ENCODE measurements at places on chromosomes 6 and 20.

- no peak for DNase-seq
Observed at GRCh38 chr20:1891263-1892118, 3.7 kb upstream of the SIRPA start.

- no peak for DNase-seq
Observed at GRCh38 chr20:44360221-44360620, 4.7 kb downstream of the HNF4A start.

GRCh38 chr6:45386501-45386900, 8.8 kb upstream of the SUPT3H start:
- no peak for DNase-seq

DNA sequence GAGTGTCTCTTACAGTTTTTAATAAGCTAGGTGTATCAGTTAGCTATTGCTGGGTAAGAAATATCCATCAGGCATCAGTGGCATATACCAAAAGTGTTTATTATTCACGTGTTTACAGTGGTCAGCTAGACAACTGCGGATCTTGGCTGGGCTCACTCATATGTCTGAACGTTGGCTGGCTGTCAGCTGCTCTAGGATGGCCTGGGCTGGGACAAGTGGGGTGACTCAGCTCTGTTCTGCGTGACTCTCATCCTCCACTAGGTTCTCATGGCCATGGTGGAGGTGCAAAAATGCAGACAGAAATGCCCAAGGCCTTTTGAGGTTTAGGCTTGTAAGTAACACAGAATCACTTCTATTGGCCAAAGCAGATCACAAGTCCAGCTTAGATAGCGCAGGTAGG, 22.0 kb downstream of the ZNF341 start:
- no peak for DNase-seq

- no peak for DNase-seq
Observed at GRCh38 chr6:7249946-7250643, 62.9 kb downstream of the SSR1 start.

DNA sequence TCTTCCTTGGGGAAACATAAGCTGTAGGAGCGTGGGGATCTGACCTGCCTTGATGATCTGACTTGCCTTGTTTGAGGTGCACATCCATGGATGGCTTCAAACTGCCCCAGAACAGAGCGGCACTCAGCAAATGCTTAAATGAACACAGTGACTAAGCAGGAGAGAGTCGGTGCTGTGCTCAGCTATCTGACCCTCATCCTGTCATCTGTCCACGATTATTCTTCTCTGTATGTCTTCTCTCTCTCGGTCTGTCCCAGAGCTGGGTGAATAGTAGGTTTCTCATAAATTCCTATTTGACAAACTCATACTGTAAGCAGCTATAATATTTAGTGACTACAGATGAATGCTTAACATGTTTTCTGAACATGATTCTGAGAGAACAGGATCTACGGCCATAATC, 37.3 kb downstream of the TRAM2 start:
- no peak for DNase-seq

- peak; percentile 50 for DNase-seq
Observed at GRCh38 chr20:63224412-63225081, 8.6 kb upstream of the YTHDF1 start.

DNA sequence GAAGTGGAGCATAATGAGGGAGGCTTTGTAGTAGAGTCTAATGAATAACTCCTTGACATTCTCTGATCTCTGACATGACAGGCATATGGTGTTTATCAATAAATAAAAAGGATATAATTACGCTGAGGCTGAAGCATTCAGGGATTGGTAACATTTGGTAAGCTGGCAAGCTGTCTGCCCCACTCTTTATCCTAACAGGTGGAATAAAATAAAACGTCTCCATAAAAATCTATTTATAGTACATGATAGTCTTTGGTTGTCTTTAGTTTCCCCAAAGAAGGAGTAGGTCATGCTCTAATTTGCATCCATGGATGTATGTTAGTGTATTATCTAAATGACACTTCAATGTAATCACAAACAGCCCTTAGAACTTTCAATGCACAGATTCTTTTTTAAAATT, 30.9 kb upstream of the RBM24 start:
- DNase-seq, result no peak

DNA sequence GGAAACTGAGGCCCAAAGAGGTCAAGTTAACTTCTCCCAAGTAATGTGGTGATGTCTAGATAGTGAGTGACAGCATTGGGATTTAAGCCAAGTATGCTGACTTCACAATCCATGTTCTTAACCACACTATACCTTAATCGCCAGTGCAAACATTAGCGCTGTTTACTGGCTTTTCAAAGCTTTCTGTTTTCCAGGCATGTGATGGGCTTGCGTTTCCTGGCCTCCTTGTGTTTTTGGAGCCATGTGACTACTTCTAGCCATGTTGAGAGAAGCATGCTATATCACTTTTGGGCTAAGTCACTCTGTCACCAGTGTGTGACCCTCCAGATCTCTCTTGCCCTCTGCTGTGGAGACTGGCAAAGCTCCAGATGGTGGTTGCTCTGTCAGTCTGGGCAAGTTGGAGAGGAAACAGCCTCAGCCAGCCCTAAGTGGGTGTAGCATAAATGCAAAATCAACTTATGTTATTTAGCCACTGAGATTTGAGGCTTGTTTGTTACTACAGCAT, 76.9 kb downstream of the ANKRD6 start:
- DNase-seq, result no peak

DNA sequence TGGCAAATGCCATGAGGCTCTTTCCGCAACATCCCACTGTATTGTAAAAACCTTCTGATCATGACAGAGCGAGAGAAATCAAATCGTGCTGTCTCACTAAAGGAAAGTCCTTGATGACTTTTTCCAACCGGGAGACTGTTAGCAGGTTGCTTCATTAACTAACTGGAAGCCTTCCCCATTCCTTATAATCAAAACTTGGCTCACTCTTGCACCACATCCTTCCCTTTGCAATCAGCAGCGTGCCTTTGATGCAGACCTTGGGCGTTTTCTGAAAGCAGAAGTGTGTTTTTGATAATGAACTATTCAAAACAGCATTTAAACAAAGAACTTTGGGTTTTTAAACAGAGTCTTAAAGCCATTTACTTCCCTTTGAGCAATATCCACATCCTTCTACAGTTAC, 96.2 kb upstream of the CNR1 start:
- no peak for DNase-seq

- DNase-seq, result no peak
Observed at GRCh38 chr20:50691573-50692551, 520 bp upstream of the RIPOR3 start.

DNA sequence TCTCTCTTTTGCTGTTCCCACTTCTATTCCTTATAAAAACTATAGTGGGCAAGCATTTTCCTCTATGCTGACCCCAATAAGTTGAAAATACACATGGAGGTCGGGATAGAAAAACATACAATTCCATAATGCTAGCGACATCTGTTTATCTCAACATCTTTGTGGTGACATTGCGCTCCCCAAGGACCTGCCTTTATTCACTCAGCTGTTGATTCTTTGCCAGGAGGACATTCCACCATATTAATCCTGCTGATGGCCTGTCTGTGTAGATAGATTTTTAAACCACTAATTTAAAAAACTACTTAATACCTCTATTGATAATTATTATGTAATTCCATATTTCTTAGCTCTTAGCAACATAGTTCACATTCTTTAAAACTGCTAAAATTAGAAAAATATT, 555.3 kb upstream of the MAP3K7 start:
- DNase-seq, result no peak

DNA sequence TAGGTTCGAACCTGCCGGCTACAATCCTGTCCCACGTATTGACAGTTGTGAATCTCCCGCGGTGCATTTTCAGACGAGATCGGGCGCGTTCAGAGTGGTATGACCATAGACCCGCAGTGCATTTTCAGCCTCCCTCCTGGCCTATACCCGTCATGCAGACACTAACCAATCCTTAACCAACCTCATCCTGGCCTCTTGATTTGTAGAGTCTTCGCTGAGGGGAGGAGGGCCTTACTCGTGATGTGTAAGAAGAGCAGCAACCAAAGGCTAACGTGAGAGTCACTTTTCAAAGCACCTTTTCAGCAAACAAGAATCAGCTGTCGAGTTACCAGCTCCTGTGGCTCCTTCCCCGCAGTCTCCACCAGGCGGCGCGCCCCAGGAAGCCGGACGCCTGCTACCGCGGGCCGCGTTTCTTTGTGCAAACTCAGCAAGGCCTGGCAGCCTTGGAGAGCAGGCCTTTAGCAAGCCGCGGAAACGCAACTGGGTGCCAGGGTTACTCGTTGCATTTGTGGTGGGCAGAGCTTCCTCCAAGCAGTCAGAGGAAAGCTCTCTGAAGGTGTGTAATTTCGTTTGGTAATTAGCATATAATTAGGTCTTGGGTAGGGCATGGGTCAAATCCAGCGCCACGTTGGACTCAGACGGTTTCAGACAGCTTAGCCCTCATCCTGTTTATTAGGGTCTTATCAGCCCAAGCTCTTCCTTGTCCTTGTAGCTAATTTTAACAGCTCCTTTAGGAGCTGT, 139.8 kb downstream of the OR2B2 start:
- peak; percentile 71 for DNase-seq

DNA sequence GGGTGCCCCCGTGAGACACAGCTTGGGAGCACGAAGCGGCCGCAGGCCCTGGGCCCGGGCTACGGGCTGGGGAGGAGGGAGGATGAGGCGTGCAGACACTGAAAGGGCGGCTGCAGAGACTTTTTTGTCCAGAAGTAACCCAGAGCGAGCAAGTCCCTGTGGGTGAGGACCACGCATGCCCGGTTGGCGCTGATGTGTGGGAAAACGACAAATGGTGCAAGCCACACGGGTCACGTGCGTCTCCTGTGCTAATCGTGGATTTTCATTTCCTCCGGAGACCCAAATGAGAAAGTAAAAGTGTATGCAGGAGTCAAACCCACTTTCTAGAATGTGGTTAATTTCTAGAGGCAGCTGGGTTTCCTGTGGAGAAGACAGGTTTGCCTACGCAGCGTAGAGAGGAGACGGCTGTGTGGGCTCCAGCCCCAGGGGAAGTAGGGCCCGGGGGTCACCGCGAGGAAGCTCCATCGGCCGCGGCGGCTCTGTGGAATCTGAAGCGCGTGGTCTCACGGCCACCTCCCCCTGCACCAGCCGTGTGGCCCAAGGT, 19.0 kb downstream of the DLL1 start:
- DNase-seq, result no peak

DNA sequence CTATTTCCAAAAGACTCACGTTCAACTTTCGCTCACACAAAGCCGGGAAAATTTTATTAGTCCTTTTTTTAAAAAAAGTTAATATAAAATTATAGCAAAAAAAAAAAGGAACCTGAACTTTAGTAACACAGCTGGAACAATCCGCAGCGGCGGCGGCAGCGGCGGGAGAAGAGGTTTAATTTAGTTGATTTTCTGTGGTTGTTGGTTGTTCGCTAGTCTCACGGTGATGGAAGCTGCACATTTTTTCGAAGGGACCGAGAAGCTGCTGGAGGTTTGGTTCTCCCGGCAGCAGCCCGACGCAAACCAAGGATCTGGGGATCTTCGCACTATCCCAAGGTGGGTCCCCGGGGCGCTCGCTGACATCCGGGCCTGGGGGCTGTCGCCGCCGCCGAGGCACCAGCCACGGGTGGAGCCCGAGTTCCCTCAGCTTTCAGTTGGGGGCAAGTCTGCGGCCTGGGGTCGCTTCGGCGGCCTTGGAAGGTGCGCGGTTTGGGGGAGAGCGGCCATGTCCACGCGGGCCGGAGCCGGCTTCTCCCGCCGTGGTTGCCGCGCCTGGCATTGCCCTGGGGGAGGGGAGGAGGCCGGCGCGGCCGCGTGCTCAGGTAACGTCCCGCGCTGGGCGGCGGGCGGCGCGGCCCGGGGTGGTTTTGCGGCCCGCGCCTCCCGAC, 429 bp downstream of the AMD1 start:
- DNase-seq, result no peak

GRCh38 chr20:4887586-4887985, 113.7 kb downstream of the SLC23A2 start:
- DNase-seq, result no peak

DNA sequence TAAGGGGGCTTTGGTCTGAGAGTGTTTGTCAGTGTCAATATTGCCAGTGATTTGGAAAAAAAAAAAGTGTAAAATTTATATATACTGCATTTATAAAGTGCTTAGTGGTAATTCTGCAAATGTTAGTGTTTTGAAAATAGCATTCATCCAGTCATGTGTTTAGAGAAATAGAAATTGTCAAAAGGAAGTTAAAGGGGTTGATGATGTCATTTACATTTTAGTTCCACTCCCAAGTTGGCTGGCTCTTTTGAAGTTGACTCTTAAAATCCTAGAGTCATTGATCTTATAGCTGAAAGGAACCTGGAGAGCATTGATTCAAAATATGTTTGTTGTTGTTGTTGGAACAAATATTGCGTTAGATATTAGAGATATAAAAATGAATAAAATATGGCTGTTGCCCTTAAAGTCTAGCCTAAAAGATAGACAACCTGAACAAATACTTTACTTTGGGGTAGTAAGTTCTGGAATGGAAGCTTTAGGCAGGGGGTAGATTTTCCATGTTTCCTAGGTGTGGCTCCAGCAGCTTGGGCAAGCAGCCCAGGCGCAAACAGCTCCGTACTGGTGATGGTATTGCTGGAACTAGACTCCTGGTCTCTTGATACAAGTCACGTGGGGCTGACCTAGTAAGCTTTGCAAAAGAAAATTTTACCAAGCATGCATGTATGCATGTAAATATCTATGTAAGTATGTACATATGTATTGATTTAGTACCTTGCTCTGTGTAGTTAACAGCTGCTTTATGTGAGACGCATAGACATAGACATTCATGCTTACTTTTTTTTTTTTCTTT, 46.3 kb downstream of the HIVEP1 start:
- no peak for DNase-seq
